ENCODE measurements at places on chromosomes 12 and 14.

- no peak for DNase-seq
These were observed 181.6 kb downstream of the CALM1 start for GRCh38 chr14:90578283-90578985.

- no peak for DNase-seq
These were observed 34.4 kb upstream of the GALNT9 start for GRCh38 chr12:132363661-132364347.

DNA sequence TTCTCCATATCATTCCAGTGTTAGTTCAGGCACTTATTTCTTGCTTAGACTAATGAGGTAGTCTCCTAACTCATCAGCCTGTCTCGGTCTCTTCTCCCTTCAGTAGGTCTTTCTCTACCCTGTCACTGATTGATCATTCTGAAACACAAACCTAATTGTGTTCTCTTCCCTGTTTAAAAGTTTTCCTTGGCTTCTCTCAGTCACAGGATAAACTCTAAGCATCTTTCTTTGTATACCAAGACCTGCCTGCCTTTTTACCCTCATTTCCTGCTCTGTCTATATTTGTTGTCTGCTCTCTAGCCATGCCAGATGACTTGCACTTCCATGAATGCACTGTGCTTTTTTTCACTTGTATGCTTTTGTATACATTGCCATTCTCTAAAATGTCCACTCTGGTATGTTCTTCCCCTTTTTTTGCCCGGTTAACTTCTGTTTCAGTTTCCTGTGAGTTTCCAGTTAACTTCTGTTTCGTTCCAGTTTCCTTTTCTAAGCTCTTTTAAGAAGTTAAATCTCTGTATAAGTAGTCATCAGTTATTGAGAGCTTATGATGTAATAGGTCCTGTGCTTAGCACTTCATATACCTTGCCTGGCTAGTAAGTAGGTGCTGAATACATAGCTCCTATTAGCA is 12.8 kb downstream of the DIP2B start:
- DNase-seq = no peak

DNA sequence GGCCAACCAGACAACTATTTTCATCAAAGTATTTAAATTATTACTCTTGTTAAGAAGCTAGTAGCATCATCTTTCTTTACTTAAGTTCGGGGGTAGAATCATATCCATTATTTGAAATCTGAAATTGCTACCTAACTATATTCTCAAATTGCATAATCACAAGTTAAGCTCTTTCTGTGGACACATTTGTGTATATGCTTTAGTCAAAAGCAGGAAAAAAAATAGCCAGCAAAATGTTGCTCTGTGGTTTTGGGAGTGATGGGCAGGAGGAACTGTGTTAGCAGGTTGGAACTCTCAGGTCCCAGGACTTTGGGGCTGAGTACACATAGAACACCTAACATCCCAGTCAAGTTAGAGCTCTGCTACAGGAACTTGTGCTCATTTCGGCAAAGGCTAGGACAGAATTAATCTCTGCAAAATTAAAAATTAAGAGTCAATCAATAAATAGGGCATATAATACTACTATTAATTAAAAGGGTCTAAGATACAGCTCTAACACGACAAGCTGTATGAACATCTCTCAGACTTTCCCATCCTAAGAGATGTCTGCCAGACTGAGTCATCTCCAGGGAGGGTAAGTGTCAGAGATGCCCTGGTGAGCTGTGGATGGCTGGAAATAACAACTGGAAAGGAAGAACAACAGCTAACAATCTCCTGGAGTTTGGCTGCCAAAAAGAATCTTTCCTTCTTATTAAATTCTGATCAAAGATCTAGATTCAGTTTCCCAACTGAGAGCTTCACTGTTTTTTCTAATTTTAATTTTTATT is 203.5 kb upstream of the GZMB start:
- no peak for DNase-seq

GRCh38 chr14:37051153-37051552 is 121.3 kb downstream of the SLC25A21 start:
- no peak for DNase-seq

GRCh38 chr12:43914923-43915468 is 79.1 kb downstream of the TMEM117 start:
- DNase-seq = no peak

GRCh38 chr12:49776413-49776812 is 35.1 kb downstream of the TMBIM6 start:
- peak; percentile 33 for DNase-seq

GRCh38 chr12:66187821-66188220 is 1.2 kb upstream of the IRAK3 start:
- DNase-seq = no peak

DNA sequence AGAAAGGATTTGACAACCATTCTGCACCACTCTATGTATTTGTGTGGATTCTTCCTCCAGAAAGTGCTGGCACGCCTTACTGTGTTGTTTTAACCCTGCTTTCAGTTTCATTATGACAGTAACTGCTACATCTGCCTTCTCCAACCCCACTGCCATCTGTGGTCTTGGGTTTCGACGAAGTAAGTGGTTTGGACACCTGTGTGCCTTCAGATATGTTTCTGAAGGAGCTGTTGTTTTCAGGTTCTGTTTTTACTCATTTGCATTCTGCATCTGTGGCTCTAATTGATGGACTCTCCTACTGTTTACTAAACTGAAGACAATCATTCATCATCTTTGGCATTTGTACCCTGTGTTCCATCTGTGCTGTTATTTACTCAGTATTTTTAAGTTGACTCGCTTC is 4.1 kb downstream of the TSHR start:
- peak; percentile 41 for DNase-seq

GRCh38 chr14:33938131-33938949 is 12.5 kb downstream of the EGLN3 start:
- no peak for DNase-seq

- no peak for DNase-seq
These were observed 77.0 kb downstream of the BICD1 start for GRCh38 chr12:32183650-32184049.

GRCh38 chr14:36208690-36209278 is 32.3 kb upstream of the PTCSC3 start:
- DNase-seq = no peak

GRCh38 chr12:57415088-57415487 is 15.8 kb downstream of the R3HDM2 start:
- no peak for DNase-seq

GRCh38 chr12:7750350-7750749 is 3.2 kb upstream of the CLEC4C start:
- DNase-seq = no peak

GRCh38 chr12:68480526-68480925 is 130.2 kb upstream of the RAP1B start:
- DNase-seq = no peak

DNA sequence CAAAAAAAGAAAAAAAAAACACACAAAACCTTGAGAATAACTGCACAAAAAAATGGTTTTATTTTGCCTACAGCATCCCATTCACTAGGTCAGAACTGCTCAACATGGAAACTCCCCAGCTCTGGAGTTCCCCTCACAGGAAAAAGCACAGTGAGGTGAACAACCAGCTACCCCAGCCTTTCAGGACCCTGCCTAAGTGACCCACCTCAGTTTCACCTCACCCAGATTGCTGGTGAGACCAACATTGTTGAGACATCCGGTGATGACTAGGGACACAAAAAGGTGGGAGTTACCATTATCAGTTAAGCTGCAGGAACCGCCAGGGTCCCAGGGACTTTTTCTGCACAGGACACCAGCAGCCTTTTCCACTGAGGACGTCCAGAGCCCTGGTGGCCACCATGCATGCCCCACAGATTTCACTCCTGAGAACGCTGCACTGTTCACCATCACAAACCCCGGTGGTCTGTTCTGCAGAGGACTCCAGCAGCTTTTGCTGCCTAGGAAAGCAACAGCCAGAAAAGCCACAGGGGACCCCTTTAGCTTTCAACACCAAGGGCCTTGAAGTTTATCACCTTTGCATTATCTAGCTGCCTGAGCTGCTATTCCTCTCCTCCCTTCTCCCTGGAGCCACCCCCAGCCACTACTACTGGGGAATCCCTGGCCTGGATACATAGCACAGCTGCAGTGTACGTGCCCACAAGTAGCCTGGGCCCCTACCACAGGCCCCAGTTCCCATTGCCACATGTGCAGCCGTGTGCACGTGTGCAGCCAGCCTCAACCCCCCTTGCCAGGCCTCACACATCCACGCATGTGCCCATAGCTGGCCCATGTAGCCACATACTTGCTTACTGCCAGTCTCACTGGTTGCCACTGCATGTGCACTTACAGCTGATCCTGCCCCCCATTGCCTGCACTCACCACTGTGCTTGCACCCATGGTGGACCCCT is 62.5 kb upstream of the FAR2 start:
- no peak for DNase-seq

DNA sequence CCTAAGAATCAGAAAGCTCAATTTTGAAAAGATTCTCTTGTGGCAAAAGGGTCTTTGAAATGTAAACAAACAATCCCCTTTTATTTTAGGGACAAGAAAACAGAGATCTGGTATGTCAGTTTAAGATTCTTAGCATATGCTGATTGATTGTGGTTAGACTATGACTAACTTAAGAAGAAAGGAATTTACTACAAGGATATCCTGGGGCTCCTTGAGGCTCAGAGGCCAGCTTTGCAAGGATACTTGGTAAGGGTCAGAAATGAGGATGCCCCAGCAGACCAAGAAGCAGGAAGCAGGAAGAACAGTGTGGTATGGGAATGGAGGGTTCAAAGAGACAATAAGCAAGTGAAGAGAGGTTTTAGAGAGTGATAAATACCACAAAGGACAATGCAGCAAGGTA is 474.6 kb downstream of the ETNK1 start:
- no peak for DNase-seq

DNA sequence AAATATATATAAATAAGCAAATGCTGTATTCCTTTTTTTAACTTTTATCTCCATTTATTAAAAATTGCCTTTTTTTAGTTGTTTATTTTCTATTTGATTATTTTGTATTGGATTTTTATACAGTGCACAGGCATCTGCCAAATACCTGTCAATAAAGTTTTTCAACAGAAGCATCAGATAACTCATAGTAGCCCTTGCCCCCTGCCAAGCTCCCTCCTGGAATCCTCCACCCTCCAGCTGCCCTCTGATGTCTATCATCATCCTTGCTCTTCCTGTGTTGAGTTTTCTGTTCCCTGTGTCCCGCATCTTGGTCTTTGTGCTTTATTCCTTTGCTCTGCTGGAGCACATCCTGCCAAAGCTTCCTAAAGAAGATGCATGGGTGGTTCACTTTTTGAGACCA is 16.6 kb downstream of the GLRX5 start:
- DNase-seq = no peak

GRCh38 chr14:101192661-101193000 is 289.1 kb upstream of the RTL1 start:
- no peak for DNase-seq

DNA sequence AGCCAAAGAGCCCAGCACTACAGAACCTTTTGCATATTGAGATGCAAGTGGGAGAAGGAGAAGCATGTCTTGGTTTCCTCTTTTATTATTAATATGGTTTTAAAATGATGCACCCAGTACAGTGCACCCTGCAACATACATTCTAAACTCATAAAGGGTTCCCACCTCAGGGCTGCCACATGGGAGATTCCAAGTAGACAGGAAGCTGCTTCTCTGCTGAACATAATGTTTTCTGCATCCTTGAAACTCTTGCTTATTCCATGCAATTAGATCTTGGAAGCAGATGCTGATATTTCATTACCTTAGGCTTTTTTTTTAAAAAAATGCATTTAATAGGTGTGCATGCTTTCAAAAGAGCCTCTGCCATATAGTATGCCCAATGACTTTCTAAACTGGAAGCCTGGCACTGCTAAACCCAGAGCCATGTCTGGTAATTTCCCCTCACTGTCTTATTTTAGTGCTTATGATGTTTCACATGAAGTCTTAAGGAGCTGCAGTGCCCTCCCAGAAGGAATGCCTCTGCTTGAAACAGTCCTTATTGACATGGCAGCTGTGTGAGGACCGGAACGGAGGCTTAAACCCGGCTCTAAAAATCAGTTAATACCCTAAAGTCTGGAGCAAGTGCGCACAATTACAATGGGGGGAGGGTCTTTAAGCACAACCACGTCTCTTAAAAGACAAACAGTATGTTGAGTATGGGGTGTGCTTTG is 2.0 kb upstream of the SIX1 start:
- DNase-seq = no peak

- DNase-seq = no peak
These were observed 58.3 kb downstream of the CCNK start for GRCh38 chr14:99539491-99539890.

GRCh38 chr12:14167005-14167628 is 185.7 kb upstream of the GRIN2B start:
- peak; percentile 32 for DNase-seq

- no peak for DNase-seq
These were observed 272.7 kb downstream of the CACNA1C start for GRCh38 chr12:2325519-2325918.

- DNase-seq = no peak
These were observed 86.7 kb downstream of the ALG10 start for GRCh38 chr12:34108967-34109366.

GRCh38 chr14:21748869-21749303 is 75.3 kb upstream of the OR4E1 start:
- peak; percentile 27 for DNase-seq

DNA sequence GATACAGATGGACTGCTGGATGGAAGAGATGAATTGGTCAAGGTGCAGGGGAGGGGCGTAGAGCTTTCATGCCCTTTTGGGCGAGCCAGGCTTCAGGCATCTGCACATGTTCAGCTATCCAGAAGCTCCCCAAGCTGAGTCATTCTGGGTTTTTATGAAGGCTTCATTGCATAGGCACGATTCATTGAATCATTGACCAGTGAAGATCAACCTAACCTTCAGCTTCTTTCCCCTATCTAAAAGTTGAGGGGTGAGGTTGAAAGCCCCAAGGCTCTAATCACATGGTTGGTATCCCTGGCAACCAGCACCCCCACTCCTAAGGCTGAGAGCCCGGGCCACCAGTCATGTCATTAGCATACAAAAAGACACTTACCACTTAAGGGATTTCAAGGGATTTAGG is 36.3 kb downstream of the RPS29 start:
- no peak for DNase-seq

DNA sequence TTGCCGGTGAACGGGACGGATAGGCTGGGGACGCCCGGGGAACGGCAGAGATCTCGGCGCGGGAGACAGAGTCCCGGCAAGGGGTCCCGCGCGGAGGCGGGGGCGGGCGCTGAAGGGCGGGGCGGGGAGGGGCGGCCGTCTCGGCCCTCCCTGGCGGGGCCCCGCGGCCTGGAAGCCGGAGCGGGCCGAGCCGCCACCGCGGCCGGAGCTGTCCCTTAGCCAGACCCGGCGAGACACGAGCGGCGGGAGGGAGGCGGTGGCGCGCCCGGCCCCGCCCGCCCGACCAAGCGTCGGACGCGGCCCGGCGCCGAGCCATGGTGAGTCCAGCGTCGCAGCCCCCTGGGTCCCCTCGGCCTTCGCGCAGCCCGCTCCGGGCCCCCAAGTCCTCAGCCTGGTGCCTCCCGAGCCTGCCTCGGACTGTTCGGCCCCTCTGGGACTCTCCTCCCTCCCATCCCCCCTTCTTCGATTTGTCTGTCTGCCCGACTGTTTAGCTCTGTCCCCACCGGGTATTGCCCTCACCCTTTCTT is at the start of gene ARHGEF40:
ARHGEF40 (plus strand) TSS at position 222 of the 527 bp plus-strand sequence; CDS start at position 315, 93 bp downstream.
- no peak for DNase-seq

GRCh38 chr14:104106471-104106991 is 21.0 kb downstream of the ASPG start:
- no peak for DNase-seq
